ENCODE measurements at places on chromosomes 11 and 22. TPM values are rescaled to one million over a fixed set of nuclear protein-coding genes. Genes with fewer than 3 reads are reported as not detected.

DNA sequence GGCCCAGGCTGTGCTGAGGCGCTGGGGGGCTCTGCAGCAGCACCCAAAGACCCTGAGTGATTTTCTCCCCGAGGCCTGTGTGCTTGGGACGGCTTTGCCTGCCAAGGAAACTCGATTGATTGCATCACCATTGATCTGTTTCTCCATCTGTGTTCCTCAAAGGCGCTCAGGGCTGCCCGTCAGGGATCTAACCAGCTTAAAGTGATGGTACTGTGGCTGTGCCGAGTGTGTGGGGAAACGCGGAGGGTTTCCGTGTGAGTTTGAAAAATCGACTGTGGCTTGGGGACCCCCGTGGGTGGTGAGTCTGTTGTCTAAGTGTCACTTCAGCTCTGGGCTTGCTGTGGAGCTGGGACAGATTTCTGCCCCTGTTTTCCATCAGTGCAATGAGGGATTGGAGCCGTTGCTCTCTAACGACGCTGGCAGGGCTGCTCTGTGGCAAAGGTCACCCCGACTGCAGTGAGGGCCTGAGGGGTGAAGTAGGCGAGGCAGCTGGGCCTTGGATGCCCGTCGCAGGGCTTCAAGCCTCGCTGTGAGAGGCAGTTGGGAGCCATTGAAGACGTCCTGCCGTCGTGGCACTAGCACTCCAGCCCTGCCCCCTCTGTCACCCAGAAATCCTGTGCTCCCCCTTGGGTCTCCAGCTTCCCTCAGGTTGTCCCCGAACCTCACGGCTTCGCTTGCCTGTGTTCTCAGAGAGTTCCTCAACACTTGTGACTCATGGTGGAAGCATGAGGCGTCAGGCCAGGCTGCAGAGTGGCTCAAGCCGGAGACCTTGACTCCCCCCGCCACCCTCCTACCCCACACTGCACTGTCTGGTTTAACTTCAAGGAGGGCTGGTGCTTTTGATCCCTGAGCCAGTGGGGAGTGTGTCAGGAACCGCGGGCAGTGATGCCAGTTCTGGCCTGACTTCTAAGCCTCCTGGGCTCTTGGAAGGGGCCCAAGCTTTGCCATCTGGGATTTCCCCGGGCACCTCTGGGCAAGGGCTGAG is 21.8 kb downstream of the CACNA1I start:
- peaks cover 18% of the 10 kb centered on the region for H3K27me3 ChIP-seq
- no peaks in the 10 kb centered on the region for H3K4me1 ChIP-seq
- no peak overlapping the region for H3K4me3 ChIP-seq
- no peak for DNase-seq
- no peaks in the 10 kb centered on the region for H3K36me3 ChIP-seq
- no peak overlapping the region for H3K27ac ChIP-seq

Gene STT3A
- total RNA-seq: 164 TPM

Gene SYT13
- total RNA-seq: not detected

GRCh38 chr22:45290410-45290936 is 5.7 kb downstream of the UPK3A start:
- H3K27ac ChIP-seq: no peak overlapping the region
- no peak overlapping the region for H3K4me3 ChIP-seq
- H3K27me3 ChIP-seq: peaks cover 11% of the 10 kb centered on the region
- no peaks in the 10 kb centered on the region for H3K4me1 ChIP-seq
- H3K36me3 ChIP-seq: no peaks in the 10 kb centered on the region
- no peak for DNase-seq

DNA sequence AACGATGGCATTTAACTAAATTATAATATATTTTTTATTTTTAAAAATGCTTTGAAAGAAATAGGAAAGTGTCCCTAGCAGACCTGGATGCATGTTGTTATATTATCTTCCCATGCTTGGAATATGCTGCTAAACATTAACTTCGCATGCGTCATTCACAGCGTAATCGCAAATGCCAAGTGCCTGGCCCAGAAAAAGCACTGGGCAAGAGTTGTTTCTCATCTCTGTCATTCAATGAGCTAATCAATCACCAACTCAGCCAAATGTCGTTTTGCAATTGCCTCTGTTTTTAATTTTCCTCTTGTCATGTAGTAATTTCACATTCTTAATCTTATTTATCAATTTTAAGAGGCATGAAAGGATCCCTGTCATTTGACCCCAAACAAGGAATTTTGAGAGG is 1421.9 kb downstream of the BRD1 start:
- no peaks in the 10 kb centered on the region for H3K36me3 ChIP-seq
- no peaks in the 10 kb centered on the region for H3K27me3 ChIP-seq
- no peak for DNase-seq
- no peak overlapping the region for H3K27ac ChIP-seq
- H3K4me3 ChIP-seq: no peak overlapping the region

Gene PARVA
- not detected for total RNA-seq

Gene MMP3
- total RNA-seq: not detected

- DNase-seq: no peak
- no peaks in the 10 kb centered on the region for H3K36me3 ChIP-seq
- no peaks in the 10 kb centered on the region for H3K27me3 ChIP-seq
- H3K27ac ChIP-seq: no peak overlapping the region
- peaks cover 6% of the 10 kb centered on the region for H3K4me1 ChIP-seq
These were observed 74.7 kb upstream of the SESN3 start for GRCh38 chr11:95305705-95306104.
